Pons (tissue), 1 donor: ENCODE measurements at places on chromosomes 3 and 15.

DNA sequence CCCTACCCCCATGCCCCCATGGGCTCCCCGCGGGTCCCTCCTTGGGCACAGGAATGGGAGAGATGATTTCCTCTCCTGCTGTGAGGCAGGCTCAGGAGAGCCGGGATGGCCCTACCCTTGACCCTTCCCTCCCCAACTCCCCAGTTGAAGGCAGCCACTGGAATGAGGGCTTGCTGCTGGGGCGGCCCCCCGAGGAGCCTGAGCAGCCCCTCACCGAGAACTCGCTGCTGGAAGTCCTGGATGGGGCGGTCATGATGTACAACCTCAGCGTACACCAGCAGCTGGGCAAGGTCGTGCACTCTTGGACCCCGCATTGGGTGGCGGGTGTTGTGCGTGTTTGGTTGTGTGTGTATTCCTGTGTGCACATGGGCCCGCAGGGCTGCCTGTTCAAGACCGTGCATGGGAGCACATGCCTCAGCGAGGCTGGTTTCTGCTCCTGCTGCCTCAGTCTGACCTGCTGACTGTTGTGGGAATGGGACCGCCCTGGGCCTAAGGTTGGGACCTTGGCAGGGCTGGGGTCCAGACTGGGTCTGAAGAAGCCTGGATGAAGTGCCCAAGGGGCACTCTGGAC, 14.0 kb downstream of the AMIGO3 start:
- DNase-seq, result no peak

DNA sequence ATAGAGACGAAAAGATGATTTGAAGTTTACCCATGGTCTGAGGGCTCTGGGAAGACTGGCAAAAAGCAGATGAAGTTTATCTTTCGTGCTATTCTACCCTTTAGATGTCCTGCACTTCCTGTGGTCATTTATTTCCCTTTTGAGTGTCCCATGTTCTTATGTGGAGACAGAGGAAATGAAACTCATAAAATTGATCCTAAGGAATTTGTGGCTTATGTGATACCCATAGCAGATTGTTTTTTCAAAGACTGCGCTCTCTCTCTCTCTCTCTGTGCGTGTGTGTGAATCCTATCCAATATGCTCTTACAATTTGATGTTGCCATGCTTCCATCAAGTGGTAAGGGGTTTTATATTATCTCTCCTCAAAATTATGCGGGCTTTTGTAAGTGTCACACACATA, 607.5 kb upstream of the DPPA4 start:
- DNase-seq, result no peak

DNA sequence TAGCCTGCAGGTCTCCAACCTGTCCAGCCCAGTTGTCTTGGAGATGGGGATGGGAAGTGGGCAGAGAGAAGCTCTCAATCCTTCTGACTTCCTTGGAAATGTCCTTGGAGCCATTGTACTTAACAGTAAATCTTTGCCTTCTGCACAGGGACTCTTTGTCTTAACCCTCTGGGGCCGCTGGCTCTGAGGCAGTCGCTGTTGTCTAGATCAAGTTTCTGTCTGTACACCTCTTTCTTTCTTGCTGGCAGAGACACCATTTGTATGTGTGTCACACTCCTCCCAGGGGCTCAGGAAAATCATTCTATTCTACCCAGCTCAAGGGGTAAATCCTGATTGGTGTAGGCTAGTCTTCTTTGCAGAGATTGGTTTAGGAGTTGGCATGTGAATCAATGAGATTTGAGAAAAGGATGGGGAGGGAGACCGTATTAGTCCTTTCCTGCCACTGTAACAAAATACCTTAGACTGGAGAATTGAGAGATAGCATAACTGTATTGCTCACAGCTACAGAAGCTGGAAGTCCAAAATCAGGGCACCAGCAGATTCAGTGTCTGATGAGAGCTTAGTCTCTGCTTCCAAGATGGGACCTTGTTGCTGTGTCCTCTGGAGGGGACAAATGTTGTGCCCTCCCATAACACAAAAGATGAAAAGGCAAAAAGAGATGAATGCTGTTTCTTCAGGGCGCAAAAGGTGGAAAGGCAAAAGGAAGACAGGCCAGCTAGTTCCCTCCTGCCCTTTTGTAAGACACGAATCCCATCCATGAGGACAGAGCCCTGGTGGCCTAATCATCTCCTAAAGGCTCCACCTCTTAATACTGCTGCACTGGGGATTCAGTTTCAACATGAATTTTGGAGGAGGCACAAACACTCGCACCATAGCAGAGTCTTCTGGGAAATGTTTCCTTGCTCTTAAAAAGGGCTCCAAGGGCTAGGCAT, 66.3 kb downstream of the PPCDC start:
- DNase-seq, result no peak

DNA sequence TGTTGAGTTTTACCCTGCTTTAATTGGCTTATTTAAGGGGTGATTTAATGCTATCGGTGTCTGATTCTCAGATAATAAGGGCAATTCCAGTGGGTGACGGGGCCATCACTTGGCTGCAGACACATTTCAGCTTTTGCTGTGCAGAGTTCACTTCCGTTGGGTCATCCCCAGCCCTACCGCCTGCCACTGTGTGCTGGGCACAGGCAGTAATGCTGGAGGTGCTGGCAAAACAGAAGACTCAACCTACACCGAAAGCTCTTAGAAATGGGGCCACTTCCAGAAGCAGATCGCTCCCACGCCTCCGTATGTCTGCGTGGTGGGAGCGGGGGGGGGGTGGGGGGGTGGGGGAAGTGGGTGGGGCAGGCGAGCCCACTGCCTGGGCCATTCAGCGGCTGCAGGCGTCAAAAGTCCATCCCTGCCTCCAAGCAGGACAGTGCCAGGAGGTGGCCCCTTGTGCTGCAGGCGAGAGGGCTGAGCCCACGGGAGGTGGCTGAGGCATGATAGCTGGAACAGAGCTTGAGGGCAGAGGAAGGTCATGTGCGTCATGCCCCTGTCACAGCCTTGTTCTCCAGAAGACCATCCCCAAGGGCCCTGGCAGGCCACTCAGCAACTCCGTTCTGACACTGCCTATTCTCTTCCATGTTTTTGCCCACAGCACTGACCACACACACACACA, 128.3 kb downstream of the ATP10A start:
- no peak for DNase-seq

- no peak for DNase-seq
Measured at GRCh38 chr15:45093013-45093412, 21.0 kb downstream of the DUOX2 start.

GRCh38 chr3:42891042-42891441, 14.9 kb upstream of the ZNF662 start:
- DNase-seq, result no peak

- no peak for DNase-seq
Measured at GRCh38 chr3:168548719-168549118, 453.0 kb upstream of the GOLIM4 start.

GRCh38 chr3:122795674-122796195, 866 bp downstream of the SLC49A4 start:
- DNase-seq, result no peak

GRCh38 chr3:81789691-81790090, 28.2 kb upstream of the GBE1 start:
- DNase-seq, result no peak

DNA sequence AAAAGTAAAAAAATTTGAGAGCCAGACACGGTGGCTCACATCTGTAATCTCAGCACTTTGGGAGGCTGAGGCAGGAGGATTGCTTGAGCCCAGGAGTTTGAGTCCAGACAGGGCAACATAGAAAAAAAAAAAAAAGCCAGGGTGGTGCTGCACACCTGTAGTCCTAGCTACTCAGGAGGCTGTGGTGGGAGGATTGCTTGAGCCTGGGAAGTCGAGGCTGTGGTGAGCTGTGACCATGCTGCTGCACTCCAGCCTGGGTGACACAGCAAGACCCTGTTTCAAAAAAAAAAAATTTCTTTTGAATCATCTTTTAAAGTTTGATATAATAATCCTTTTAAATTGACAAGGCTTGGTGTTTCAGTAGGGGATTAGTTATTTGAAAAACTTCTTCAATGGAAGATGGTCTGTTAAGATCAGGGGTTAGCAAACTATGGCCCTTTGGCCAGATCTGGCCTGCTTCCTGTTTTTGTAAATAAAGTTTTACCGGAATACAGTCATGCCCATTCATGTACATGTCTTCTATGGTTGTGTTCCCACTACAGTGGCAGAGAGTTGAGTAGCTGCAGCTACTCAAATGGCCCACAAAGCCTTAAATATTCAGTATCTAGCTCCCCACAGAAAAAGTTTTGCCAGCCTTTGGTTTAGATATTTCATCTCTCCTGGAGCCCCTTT, 28.9 kb downstream of the CDAN1 start:
- DNase-seq, result no peak

DNA sequence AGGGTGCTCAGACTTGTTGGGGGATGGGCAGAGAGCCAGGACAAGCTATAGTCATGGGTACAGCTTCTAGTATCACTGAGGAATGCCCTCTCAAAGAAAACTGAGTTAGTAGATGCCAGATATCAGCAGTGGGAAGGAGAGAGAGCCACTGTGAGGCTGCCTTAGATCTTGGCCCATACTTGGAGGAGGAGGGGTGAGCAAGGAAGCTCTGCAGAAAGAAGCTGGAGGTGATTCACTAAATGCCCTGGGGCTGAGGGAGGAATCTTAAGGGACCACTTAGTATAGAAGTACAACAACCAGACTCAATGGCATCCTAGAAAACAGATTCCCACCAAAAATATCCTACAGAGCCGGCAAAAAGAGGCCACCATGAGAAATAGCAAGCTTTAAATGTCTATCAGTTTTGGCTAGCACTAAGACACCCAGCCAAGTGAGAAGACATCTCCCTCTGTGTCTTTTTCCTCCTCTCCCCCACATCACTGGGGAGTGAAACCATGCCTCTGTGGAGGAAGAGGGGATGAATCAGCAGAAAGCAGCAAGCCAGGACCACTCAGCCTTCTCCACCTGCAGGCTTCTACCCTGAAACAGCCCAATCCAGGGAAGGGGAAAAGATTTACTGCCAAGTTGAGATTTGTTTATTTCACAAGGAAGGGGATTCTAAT, 282.5 kb upstream of the STT3B start:
- DNase-seq, result no peak

GRCh38 chr15:100879464-100880138, at the start of gene ALDH1A3:
Gene ALDH1A3, plus strand, starts transcription at chr15:100879831. Its CDS starts 77 bp downstream, at chr15:100879908.
- no peak for DNase-seq

GRCh38 chr3:157088601-157089454, 71.1 kb downstream of the CCNL1 start:
- DNase-seq, result peak; percentile 94

- DNase-seq, result no peak
Measured at GRCh38 chr3:127949446-127950055, 34.5 kb downstream of the KBTBD12 start.

DNA sequence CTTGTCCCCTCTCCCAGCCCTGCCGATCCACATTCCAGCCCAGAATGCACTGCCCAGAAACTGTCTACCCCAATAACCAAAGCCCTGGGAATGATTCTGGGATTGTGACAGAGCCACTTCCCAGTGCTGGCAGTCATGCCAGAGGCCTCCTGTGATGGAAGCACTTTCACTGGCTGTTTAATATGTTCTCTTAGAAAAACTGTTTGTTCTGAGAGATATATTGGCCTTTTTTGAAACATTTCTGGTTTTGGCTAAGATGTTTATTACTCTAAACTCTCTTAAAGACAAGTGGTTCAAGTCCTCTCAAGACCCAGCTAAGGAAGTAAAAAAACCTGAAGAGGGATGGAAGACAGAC, 74.0 kb upstream of the HACD2 start:
- DNase-seq, result peak; percentile 43

- DNase-seq, result no peak
Measured at GRCh38 chr15:45147606-45148005, 17.8 kb downstream of the DUOX1 start.

DNA sequence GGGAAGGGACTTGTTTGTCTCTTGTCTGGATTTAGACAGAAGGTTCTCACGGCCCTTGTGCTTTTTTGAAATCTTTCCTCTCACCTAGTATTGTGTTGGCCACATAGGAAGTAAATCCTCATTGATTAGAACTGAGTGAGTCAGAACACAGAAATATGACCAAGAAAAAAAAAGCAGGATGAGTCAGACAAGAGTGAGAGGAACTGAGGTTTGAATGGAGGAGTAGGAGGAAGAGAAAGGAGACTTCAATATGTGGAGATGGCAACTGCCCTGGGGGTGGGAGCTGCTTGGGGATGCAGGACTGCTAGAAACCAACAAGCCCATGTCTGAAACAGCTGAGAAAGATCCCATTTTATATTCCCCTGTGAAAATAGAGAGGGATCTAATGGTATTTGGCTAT, 194.1 kb upstream of the ZBTB20 start:
- no peak for DNase-seq

GRCh38 chr3:195537995-195538394, 5.1 kb downstream of the PPP1R2 start:
- no peak for DNase-seq

DNA sequence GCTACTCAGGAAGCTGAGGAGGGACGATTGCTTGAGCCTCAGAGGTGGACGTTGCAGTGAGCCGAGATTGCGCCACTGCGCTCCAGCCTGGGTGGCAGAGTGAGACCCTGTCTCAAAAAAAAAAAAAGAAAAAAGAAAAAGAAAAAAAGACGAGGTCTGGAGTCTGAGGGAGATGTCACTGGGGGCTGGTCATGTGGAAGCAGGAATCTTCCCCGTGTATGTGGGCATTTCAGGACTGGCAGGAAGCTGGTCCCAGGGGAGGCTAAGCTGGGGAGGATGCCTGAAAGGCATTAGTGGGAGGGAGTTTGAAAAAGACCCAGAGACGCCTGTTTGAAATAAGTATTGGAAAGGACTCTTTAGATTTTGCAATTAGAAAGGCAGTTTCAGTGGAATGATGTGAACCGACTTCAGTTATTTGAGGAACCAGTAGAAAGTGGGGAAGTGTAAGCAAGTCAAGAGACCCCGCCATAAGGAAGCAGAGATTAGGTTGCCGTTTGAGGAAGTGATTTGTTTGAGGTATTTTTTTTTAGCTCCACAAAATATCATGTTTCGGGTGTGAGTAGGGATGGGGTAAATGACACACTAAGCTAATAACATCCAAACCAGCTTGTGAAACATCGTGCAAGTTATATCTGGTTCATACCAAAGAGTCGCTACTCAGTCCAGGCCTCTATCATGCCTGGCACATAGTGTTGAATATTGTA, 55.5 kb downstream of the ST6GAL1 start:
- DNase-seq, result peak; percentile 85

DNA sequence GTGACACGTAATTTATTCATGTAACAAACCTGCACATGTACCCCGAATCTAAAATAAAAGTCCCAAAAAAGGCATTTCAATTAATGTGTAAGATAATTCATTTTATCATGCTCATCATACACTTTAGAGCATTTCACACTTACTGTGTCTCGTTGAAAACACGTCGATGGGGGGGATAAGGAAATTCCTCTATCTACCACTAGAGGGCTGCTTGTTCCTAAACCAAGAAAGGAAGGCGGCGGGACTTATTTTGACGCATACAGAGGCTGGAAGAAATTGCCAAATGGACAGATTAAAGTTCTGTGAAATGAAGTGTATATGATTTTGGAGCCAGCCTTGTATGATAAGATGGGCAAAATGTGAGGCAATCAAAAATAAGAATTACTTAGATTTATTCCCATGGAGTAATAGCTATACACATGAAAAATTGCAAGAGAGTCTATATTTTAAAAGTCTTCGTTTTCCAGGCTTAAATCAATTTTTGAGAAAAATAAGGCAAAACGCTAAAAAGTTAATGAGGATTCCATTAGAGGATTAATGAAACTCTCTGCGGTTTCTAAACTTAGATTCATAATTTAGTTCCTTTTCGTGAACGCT, 346.8 kb downstream of the CNTN3 start:
- DNase-seq, result peak; percentile 61
